ENCODE measurements at places on chromosomes 5 and 9.

DNA sequence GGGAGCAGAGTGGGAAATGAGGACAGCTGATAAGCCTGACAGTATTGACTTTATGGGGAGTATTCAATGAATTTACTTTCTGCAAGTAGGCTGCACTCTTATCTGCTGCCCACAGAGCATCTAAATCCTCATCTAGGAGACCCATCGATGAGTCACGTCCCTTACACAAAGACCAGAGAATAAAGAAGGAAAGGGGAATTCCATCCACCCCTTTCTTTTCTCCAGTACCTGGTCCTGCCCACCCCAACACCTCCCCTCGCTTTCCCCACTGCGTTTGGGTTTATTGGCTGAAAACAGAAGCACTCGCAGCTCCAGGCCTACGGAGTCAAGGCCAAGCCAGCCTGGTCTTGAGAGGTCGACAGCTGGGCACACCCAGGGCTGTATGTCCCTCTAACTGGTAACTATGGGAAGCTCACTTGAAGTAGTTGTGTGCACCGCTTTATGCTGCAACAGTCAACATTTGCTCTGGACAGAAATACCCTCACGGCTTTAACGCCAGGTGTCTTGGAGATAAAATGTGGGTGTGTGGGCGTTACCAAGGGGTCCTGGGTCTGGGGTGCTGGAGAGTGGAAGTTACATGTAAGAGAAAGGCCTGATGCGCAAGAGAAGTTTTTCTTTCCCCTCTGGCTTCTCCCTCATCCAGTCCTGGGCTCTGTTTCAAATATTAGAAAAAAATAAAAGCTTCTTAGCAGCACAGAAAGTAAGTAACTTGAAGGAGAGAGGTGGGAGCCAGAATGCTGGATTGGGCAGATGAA is 14.5 kb upstream of the TAL2 start:
- DNase-seq = no peak

DNA sequence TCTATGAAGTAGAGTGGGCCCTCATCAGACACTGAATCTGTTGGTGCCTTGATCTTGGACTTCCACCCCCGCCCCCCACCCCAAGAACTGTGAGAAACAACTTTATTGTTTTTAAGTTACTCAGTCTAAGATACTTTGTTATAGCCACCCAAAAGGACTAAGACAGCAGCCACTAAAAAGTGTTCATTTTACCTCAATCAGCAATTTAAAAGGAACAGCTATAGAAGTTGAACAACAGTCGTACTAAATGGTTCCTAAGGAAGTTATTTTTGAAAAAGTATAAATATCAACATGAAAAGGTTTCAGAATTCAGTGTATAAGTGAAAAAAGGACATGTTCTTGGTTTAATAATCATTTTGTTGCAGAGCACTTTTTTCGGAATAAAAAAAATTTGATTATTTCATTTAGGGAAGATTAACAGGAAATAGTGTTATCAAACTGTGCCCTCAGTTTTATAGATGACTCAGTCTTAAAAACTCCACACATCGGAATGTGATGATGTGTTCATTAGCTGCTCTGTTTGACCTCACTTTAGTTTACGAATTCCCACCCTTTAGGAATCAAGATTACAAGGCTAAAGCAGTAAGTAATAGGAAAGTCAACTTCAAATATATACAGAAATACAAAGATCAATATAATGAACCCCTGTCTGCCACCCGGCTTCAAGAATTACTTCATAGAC is 71.2 kb downstream of the MTAP start:
- no peak for DNase-seq

DNA sequence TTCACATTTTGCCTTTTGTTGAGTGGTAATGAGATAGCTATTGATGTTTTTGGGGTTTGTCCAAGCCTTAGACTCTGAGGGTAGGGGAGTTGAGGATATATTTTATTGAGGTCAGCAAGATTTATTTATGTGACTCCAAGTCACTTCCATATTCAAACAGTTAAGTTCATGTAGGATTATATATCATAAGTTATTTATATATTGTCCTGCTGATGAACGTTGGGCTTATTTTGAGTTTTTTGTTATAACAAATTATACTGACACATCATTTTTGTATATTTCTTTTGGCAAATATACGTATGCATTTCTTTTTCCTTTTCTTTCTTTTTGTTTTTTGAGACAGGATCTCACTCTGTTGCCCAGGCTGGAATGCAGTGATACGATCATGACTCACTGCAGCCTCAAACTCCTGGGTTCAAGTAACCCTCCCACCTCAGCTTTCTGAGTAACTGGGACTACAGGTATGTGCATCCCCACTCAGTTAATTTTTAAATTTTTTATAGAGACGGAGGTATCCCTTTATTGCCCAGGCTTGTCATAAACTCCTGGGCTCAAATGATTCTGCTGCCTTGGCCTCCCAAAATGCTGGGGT is 23.5 kb upstream of the IL12B start:
- DNase-seq = no peak

- no peak for DNase-seq
Observed at GRCh38 chr5:79120221-79120620, 8.6 kb downstream of the BHMT start.

GRCh38 chr5:177490992-177491391 is 6.4 kb downstream of the PDLIM7 start:
- DNase-seq = no peak

DNA sequence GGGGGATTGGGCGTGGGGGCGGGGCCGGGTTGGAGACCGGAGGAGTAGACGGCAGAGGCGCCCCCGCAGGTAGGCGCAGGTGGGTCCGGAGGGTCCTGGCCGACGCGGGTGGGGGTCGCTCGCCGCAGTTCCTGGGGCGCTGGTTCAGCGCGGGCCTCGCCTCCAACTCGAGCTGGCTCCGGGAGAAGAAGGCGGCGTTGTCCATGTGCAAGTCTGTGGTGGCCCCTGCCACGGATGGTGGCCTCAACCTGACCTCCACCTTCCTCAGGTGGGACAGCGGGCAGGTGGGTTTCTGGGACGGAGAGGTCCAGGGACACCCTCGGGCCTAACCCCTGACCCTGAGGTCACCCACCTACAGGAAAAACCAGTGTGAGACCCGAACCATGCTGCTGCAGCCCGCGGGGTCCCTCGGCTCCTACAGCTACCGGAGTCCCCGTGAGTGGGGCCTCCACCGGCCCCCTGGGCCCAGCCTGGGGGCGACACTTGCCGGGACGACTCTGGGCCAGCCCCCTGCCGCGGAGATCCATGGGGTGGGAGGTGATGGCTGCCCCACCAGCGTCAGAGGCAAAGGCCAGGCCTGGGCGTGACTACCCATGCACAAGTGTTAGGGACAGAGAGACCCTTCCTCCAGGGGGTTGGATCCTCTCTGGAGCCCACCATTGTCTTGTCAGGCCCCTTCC is 1.7 kb downstream of the PTGDS start:
- no peak for DNase-seq

DNA sequence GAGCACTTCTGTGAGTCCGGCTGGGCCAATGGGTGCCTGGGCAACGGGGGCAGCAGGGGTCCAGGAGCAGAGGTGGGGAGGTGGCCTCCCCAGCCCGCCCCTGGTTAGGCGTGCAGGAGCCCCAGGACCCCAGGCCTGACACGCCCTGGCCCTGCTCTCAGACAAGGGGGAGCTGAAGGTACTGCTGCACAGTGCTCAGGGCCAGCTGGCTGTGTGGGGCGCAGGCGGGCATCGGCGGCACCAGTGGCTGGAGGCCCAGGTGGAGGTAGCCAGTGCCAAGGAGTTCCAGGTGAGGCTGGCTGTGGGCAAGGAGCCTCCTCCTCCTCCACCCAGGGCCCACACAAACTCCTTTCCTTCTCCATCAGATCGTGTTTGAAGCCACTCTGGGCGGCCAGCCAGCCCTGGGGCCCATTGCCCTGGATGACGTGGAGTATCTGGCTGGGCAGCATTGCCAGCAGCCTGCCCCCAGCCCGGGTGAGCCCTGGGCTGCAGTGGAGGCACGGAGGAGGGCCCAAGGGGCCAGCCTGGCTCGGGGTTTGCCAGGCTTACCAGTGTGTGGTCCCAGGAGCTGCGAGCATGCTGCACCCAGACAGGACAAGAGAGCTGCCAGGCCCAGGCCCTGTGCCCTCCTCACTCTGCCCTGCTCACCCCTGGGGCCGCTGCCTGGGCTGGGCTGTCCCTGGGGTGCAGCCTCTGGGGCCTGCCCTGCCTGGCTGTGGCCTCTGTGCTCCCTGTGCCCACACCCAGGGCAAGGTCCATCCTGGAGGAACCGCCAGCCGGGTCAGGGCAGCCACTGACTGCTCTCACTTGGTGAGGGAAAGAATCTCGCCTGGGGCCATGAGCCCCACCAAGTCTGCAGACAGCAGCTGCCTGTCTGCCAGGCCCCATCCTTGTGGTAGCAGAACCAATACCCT is 7.0 kb downstream of the MAMDC4 start:
- no peak for DNase-seq

DNA sequence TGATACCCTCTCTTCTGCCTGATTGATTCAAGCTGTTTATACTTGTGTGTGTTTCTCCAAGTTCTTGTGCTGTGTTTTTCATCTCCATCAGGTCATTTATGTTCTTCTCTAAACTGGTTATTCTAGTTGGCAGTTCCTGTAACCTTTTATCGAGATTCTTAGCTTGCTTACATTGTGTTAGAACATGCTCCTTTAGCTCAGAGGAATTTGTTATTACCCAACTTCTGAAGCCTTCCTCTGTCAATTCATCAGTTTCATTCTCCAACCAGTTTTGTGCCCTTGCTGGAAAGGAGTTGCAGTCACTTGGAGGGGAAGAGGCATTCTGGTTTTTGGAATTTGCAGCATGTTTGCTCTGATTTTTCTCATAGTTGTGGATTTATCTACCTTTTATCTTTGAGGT is 126.2 kb upstream of the FTMT start:
- DNase-seq = no peak

- DNase-seq = no peak
Observed at GRCh38 chr5:30808996-30809395, 384.5 kb upstream of the CDH6 start.

DNA sequence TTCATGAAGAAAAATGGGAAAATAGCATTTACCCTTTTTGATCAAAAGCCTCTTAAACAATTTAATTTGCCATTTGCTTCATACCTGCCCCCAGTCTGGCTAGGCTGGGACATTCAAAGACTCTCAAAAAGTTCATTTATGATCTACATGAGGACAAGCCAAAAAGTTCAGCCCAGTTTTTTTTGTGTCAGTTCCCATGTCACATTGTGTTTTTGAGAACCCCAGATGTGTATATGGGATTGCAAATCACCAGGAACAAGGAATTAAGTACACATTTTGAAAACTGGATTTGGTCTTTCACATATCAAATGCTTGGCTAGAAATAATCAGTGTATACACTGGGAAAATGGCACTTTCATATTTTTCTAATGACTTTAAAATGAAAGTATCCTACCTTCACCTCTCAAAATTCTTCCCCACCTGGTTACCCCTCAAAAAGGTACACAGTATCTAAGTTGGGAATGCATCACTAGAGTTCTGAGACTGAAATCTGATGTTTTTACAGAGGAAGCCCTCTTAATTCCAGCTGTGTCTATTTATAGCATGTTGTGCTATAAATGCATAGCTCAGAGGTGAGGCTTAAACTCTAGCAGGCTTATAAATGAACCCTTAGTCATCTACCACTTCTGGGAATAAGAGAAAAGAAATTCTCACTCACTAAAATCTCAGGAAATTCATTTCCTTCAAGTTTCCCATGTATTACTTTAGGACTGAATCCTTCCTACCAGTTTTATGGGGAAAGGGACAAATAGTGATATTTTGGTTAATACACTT is 9.3 kb downstream of the STOM start:
- DNase-seq = no peak

- DNase-seq = no peak
Observed at GRCh38 chr9:121326901-121327613, 43.0 kb downstream of the STOM start.

GRCh38 chr5:36653044-36653705 is 46.8 kb downstream of the SLC1A3 start:
- no peak for DNase-seq

DNA sequence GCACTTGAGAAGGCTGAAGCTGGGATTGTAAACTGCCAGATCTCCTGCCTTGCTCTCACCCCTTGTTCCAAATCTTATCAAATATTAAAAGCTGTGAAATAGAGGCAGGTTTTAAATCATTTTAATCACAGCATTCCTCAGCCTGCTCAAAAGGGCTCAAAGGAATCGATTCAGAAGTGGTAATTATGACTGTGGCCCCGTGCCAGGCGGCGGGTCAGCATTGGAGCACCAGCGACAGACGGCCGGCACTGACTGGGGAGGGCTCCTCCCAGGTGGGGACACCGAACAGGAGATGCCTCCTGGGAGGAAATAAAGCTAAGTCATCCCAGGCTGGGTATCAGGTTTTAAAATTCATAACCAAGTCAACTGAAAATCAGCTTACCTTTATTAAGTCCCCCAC is 66.7 kb downstream of the KCNIP1 start:
- DNase-seq = no peak

- no peak for DNase-seq
Observed at GRCh38 chr5:35003018-35003957, 44.5 kb downstream of the AGXT2 start.
